CD4-positive, alpha-beta T cell treated with Interleukin-4 for 4 hours (primary cell): ENCODE measurements at places on chromosomes 6 and 20.

DNA sequence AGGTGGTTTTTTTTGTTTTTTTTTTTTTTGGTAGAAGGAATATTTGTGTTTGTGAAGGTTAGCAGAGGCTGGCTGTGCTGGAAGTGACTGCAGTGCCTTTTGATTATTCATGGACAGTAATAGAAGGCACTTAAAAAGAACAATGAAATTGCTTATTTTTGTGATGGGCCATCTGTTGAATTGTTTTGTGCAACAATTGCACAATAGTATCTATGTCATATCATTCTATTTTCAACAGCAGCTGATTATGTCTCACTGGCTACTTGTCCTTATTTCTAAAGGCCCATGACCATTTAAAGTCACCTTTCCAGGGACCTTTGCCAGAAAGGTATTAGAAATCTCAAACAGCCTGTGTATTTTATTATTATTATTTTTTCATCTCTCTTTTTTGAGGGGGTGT is 70.6 kb downstream of the AFG1L start:
- no peak for DNase-seq

- DNase-seq: peak; percentile 77
Observed at GRCh38 chr6:26311385-26312095, 53.5 kb upstream of the BTN3A2 start.

DNA sequence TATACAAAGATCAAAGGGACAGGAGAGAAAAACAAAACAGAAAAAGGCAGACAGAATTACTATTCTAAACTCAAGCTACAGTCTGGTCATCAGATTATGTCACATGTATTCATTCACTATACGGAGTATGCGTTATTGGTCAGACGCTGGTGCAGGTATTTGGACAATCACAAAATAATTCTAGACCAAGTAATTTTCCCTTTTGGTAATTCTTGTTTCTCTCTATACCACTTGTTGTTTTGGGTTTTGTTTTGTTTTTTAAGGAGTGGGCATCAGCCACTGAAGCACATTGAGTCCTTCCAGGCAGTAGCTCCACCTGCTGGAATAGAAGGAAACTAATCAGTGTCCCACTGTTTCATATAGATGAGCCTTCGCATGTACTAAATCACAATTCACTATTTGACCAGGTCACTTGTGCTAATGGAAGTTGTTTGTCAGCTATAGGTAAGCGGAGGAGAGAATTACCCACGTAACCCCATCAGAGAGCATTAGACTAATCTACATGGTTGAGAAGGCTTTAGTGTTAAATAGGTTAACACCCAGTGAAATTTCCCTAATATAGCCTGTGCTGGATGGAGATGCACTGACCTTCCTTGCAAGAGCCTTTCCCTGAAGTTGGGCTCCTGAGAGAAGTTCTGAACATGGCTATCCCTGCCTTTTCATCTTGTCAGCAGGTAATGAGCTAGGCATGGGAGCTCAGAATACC is 77.9 kb downstream of the TNFAIP3 start:
- peak; percentile 65 for DNase-seq

- no peak for DNase-seq
Observed at GRCh38 chr6:110768057-110768456, 47.2 kb downstream of the CDK19 start.

DNA sequence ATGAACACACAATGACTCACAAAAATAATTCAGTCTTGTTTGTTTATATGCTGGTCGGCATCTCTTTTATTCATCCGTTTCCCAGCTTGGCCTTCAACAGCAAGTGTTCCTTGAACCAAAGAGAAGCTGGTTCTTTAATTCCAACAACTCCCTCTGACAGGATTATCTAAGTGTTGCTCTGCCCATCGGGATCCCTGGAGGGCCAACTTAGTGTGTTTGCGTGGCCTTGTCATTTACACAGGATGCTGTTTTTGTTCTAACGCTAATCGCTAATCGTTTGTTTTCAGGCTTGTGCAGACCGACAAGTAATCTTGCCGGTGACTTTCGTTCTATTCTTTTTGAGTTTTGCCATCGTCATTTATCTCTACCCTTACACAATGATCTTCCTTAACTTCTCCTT is 267.4 kb upstream of the EXOC2 start:
- no peak for DNase-seq

DNA sequence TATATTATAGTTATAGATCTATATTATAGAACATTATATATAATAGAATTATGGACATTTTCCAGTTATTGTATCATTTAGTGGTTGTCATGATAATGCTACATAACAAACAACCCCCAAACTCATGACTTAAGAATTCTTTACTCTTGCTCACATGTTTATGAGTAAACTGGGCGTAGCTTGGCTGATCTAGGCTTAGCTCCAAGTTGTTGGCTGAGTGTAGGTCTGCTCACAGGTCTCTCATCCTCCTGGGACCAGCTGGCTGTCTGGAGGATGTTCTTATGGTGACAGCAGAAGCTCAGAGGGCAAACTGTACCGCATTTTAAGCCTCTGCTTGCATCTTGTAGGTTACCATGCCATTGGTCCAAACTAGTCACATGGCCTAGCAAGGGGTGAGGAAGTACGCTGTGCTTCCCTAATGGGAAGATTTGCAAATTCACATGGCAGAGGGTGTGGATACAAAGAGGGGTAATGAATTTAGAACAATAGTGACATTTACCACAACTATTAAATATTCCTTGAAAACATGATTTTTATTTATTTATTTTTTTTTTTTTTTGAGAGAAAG is 34.2 kb downstream of the ARHGAP40 start:
- no peak for DNase-seq

DNA sequence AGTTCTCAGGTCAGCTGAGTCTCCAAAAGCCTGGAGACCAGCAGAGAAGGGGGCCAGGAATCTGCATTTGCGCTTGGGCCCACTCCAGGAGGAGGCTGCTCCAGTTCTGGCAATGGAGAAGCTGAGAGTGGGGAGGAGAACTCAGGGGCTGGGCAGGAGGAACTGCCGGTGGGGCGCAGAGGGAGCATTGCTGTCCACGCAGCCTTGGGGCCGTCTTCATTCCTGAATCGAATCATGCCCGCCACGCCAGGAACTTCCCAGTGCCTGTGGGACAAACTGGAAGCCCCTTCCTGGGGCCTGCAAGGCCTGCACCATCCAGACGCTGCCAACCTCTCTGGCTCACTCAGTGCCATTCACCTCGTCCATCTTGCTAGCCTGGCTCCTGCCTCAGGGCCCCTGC is 16.9 kb downstream of the RAB44 start:
- DNase-seq: no peak

DNA sequence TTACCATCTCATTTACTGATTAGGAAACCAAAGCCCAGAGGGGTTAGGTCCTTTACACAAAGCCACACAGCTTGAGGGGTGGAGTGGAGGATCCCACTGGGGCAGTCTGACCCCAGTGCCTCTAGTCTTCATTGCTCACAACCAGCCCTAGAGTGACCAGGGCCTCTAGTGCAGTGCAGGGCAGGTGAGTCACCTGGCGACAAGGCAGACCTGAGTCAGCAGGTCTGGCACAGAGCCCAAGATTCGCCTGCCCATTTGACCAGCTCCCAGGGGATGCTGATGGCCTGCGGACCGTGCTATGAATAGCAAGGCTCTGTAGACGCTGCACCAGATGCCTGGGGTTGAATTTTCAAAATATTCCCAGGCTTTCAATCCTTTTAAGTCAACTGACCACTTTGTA is 29.9 kb downstream of the CDH26 start:
- DNase-seq: no peak

GRCh38 chr6:106613590-106613989 is 15.7 kb downstream of the RTN4IP1 start:
- DNase-seq: no peak

- no peak for DNase-seq
Observed at GRCh38 chr6:113774127-113774825, 82.9 kb upstream of the MARCKS start.

DNA sequence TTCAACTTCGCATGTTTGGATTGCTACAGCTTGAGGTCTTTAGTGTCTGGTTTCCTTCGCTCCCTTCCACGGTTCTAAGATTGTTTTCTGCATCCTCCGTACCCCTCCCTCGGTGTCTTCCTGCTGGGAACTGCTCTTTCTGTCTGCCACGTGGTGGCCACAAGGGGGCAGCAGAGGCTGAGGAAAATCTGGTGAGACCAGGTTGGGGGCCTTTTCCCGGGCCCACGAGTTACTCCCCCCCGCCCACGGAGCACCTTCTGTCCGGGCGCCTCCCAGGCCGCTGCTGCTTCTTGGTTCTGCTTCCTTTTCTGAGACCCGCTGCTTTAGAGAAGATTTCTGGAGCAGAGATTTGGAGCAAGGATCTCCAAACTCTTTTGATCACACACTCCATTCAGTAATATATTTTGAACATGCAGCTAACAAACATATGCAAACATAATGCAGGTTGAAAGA is 21.1 kb upstream of the NOTCH4 start:
- DNase-seq: peak; percentile 67

GRCh38 chr6:14513496-14514393 is 396.2 kb downstream of the CD83 start:
- DNase-seq: no peak

DNA sequence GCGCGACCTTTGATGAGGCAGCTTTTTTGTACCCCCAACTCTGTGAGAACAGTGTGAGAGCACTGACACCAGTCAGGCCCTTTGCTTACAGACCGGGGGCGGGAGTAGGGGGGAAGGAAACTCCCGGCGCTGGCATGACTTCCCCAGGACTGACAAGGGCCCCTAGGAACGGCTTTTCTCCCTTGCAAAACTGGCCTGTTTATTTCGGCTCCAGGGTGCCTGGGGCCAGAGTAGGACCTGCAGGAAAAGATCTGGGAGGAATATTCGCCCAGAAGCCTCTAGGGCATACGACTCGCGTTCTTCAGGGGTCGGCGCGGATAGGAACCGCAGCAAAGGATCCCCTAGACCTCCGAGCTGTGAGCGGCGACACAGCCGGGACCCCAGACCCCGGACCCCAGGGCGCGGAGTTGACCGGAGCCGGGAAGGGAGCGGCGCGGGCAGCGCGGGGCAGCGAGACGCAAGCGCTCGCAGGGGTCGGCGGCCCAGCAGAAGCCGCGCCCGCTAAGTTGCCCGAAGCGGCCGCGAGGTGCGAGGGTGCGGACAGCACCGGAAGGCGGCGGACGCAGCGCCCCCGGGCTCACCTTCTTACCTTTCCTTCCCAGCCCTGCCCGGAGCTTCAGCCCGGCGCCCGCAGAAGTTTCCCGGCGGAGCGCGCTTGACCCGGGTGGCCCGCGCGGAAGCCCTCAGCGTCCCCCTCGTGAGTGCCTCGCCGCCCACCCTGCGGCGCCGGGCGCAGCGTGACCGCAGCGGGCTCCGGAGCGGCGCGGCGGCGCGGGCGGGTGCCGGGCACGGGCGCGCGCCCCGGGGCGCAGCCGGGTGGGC is at the start of gene POPDC3:
POPDC3 (minus strand) TSS at position 771 of the 822 bp plus-strand sequence. CDS start 18,105 bp downstream, outside the sequence.
- DNase-seq: no peak
